ENCODE measurements at places on chromosomes 16 and 17.

DNA sequence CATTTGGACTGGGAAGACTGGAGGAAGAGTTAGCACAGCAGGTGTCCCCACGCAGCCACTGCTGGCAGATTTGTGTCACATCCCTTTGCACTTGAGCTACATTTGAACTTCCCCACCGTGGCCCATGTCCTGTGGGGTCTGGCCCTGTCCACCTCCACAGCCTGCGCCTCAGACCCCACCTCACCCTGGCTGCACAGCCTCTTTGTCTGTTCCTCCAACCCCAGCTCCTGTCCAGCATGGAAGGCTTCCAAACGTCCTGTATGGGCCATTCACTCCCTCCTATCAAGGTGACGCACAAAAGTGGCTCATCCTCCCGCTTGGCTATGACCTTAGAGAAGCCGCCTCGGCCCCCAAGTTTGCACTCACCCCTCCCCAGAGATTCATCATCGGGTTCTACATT is 200.6 kb downstream of the FOXL1 start:
- DNase-seq: no peak

DNA sequence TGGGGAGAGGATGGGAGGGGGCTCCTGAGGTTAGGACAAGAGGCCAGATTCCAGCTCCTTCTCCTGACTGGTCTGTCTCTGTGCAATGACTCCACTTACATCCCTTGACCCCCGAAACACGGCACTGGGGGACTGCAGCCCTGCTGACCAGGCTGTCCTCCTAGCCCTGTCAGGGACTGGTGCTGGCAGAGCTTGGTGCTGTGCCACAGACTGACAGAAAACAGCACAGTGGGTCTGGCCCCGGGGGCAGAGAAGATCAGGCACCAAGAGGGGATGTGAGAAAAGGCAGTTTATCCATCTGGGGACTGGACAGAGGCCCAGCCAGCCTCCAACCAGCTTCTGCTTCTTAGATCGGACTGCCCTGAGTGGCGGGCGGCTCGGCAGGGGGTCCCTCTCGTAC is 19.4 kb downstream of the SLC38A7 start:
- no peak for DNase-seq

GRCh38 chr16:28140788-28141618 is 70.8 kb downstream of the XPO6 start:
- DNase-seq: no peak

GRCh38 chr16:10625595-10626357 is 45.4 kb upstream of the EMP2 start:
- no peak for DNase-seq

DNA sequence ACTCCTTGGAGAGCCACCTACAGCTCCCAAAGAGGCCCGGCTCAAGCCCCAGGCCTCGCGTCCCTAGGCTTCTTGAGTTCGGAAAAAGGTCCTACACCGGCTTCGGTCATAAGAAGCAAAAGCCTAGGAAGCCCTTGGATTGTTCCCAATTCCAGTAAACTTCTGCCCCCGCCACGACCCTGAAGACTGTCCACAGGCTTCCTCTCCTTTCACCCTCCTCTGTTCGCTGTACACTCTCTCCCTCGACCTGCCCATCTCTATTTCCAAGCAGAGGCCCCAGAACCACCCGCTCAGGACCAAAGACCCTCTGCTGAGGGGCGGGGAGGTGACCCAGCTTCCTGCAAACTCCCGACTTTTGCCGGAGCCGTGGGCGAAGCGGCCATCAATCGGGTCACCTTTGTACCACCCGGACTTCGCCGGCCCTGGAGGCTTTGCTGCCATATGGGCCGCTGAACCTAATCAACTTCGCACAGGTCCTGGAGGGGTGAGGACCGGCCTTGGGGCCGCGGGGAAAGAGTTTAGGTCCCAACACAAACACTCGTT is 2.7 kb downstream of the HOXB2 start:
- DNase-seq: no peak

- DNase-seq: no peak
These were observed 418.1 kb downstream of the SOX9 start for GRCh38 chr17:72538901-72539352.

DNA sequence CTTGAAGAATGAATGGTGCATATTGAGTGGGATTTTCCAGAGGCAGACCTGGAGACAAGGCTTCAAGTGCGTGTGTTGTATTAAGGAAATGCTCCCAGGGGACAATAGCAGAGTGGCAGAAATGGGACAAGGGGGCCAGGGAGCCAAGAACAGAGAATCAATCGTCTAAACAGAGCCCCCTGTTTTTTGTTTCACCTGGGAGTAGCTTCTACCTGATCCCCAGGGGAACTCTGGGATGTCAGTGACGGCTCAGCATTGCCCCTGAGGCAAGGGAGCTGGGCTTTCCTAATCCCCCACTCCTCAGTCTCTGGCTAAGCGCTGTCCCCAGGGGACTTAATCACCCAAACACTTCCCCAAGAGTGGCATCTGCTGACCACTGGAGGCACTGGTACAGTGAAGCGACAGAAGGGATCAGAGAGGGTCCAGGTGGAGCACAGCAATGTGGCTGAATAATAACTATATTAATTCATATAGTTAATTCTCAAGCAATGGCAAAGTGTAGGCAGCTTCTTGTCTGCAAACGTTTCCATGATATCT is 35.7 kb upstream of the C16orf78 start:
- no peak for DNase-seq

DNA sequence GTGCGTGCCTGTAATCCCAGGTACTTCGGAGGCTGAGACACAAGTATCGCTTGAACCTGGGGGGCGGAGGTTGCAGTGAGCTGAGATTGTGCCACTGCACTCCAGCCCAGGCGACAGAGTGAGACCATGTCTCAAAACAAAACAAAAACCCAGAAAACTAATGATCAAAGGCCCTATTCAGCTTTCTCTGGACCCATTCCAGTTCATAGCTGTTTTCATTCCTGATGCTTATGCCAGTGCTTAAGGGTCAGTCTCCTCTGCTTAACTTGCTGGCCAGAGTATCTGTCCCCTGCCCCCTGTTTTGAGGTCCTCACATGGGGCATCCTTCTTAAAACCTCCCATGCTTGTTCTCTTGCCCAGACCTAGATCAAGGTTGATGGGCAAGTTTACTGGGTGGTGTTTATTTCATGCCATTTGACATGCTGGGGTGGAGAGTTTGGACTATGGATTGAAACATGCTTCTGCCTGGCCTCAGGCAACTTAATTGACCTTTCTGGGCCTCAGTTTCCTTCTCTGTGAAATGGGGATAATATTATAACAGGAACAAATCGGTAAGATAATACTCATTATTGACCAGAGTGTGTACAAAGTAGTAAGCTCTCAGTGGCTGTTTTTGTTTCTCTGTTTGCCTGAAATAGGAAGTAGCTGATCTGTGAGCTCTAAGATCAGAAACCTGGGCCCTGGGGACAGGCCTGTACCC is 369.8 kb downstream of the CPPED1 start:
- no peak for DNase-seq

GRCh38 chr17:1518410-1518809 is 2.0 kb upstream of the INPP5K start:
- no peak for DNase-seq

- peak; percentile 77 for DNase-seq
These were observed 48.4 kb upstream of the PABPN1L start for GRCh38 chr16:88914750-88915368.

DNA sequence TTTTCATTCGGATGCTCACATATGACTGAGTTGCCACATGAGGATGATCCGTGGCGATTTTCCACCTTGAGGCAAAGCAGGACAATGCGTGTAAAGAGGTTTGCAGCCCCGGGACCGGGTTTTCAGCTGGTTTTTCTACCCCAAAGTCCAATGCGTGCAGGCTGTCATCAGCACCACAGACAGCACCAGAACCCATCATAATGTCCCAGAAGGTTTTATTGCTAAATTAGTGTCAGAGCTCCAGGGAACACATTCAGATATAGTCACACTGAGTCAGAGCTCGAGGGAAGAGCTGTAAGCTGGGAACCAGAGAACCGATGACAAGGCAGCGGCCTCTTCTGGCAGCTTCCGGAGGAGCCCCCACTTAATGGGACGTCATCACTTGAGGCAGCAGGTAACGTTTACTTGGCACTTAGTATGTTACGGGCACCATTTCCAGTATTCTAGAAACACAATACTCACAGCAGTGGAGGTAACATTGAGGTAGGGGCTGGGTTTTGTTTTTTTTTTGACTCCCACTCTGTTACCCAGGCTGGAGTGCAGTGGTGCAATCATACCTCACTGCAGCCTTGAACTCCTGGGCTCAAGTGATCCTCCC is 8.9 kb upstream of the NAGPA start:
- peak; percentile 44 for DNase-seq

DNA sequence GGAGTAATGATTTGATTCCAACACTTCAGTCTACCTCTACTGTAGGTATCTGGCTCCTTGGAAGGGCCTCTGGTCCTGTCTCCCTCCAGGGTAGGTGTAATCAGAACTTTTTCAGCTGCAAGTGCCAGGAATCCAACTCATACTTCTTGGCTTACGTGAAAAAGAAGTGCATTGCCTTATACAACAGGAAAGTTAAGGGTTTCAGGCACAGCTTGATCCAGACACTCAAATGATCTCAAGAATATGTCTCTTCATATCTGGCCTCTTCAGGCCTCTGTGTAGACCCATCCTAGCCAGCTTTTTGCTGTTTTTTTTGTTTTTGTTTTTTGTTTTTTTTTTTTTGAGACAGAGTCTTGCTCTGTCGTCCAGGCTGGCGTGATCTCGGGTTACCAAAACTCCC is 4.2 kb upstream of the CORO1A start:
- DNase-seq: no peak

DNA sequence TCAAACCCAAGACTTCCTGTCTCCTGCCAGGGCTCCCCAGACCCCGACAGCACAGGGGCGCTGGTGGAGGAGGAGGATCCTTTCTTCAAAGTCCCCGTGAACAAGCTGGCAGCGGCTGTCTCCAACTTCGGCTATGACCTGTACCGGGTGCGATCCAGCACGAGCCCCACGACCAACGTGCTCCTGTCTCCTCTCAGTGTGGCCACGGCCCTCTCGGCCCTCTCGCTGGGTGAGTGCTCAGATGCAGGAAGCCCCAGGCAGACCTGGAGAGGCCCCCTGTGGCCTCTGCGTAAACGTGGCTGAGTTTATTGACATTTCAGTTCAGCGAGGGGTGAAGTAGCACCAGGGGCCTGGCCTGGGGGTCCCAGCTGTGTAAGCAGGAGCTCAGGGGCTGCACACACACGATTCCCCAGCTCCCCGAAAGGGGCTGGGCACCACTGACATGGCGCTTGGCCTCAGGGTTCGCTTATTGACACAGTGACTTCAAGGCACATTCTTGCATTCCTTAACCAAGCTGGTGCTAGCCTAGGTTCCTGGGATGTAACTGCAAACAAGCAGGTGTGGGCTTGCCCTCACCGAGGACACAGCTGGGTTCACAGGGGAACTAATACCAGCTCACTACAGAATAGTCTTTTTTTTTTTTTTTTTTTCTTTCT is 8.1 kb downstream of the SERPINF1 start:
- DNase-seq: no peak

GRCh38 chr17:59503500-59503899 is 61.9 kb upstream of the DHX40 start:
- no peak for DNase-seq

GRCh38 chr16:26133416-26134093 is 441.8 kb downstream of the HS3ST4 start:
- DNase-seq: no peak

- DNase-seq: no peak
These were observed 42.3 kb downstream of the C16orf82 start for GRCh38 chr16:27108826-27109665.

DNA sequence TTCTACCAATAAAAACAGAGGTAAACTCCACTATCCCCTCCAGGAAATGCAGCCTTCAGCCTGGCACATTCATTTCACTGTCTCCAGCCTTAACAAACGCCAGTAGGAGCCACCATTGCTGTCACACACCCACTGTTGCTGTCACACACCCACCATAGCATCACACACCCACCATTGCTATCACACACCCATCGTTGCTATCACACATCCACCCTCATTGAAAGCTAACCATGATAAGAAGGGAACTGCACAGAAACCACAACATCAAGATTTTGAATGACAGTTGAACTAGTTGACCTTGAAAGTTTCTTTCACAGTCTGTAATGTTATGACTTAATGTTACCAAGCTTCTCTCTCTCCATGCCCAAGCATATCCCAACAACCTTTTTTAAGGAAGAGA is 38.1 kb downstream of the SHCBP1 start:
- no peak for DNase-seq

DNA sequence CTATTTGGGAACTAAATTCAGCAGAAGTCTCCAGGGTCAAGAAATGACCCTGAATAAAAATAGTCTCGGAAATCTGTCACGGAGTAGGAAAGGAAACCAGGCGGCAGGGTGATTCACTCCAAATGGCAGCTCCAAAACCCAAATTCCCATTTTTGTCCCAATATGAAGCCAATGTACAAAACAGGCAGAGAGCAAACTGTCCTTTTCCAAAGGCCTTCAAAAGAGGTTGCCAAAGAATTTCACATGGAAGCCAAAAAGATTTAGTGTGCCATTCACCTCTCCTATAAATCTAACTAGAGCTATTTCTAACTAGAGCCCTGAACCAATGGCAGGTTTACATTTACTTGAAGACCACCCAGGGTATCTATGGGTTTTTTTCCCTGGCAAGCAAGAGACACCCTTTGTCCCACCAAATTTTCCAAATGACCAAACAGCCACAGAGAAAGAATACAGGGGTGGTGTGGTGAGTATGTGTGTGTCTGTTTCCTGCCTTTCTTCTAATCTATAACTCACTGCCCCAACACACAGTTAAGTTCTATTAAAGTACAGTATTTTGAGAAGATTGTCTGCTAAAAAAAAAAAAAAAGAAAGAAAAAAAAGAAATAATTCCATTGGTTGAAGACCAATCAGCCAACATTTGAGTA is 6.8 kb downstream of the MYO1D start:
- peak; percentile 58 for DNase-seq

DNA sequence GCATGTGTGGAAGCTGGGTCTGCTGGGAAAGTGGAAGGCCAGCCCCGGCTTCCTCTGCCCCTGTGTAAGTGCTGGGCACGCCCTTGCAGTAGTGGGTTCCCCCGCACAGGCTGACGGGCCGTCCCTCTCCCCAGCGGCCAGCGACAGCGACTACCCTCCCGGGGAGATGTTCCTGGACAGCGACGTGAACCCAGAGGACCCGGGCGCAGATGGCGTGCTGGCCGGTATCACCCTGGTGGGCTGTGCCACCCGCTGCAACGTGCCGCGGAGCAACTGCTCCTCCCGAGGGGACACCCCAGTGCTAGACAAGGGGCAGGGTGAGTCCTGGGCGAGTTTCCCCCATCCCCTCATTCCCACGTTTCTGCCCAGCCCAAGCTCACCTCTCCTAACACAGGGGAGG is 5.5 kb downstream of the NME3 start:
- DNase-seq: no peak

DNA sequence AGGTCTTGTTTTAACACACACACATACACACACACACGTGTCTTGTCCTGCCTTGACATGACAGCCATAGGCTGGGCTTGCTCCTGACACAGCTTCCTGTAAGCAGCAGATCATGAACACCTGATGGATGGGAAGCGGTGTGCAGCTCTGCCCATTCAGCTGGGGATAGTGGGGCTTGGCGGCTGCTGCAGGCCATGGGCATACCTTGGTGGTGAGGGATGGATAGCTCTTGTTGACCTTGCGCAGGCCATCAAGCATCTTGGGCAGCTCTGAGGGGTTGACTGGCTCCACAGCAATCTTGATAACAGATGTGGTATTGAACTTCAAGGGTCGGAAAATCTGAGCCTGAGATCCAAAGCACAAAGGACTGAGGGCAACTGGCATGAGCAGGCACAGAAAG is 12.0 kb downstream of the HIGD1B start:
- DNase-seq: no peak
